Glutamatergic neuron (in vitro differentiated cells): ENCODE measurements at places on chromosomes 6 and 20. TPM values are rescaled to one million over a fixed set of nuclear protein-coding genes. Genes with fewer than 3 reads are reported as not detected.
A peak's percentile ranks its signal among the peaks of the same experiment; 100 is the strongest.

Gene CST5
- total RNA-seq: not detected

Gene SIRPB2
- not detected for total RNA-seq

Gene LAMA2
- total RNA-seq: 2.4 TPM

Gene MMS22L
- total RNA-seq: 9.1 TPM

Gene AIF1
- total RNA-seq: not detected

Gene LY6G5B
- total RNA-seq: 43.1 TPM

Gene GSTA2
- not detected for total RNA-seq

- DNase-seq: peak; percentile 72
Observed at GRCh38 chr6:76633259-76633658, 560.8 kb upstream of the IMPG1 start.

DNA sequence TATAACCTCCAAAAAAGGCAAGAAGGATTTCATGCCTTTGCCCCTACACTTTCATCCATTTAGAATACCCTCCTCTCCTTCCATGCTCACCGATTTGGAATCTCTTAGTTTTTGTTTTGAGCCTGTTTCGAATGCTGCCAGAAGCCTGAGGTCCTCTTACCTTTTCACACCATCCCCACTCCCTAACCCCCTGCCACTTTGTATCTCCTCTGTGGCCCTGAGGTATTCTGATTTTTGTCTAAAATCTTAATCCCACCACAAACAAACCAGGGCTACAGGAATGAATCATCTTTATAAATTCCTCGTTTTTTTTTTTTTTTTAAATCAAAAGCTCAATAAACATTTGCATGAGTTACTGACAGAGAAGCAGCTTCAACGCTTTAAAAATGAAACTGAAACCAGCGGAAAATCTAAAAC, 1.6 kb upstream of the RPS12 start:
- DNase-seq: no peak

DNA sequence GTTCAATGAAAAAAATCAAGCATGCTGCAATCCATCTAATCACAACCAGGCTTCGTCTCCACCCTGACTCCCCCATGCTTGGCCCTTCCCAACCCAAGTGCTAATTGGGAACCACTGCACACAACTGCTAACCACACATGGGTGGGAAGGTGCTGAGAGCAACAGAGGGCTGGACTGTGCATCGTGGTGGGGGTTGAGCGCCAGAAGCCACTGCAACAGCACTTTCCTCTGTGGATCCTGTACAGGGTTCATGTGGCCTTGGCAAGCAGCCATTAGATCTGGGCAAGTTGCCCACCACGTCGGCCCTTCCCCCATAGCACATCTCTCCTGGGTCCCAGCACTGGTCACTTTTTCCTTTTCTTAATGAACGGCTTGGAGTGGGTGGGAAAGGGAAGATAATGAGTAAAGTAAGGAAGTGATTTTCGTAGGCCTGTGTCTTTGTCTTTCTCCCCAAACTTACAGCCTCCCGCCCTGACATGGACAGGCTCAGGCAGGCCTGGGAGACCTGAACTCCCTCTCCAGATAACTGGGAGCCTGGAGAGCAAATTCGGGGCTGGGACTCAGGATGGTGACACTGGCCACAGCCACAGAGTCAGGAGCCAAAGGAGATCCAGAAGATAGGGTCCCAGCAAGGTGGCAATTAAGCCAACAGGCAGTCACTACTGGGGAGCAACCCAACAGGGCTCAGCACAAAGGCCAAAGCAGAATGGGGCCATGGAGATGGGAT, 34.4 kb upstream of the MRPS10 start:
- DNase-seq: no peak

- no peak for DNase-seq
Observed at GRCh38 chr6:47079638-47080037, 37.5 kb upstream of the ADGRF1 start.

- DNase-seq: peak; percentile 25
Observed at GRCh38 chr6:165448210-165448609, 138.8 kb upstream of the C6orf118 start.

DNA sequence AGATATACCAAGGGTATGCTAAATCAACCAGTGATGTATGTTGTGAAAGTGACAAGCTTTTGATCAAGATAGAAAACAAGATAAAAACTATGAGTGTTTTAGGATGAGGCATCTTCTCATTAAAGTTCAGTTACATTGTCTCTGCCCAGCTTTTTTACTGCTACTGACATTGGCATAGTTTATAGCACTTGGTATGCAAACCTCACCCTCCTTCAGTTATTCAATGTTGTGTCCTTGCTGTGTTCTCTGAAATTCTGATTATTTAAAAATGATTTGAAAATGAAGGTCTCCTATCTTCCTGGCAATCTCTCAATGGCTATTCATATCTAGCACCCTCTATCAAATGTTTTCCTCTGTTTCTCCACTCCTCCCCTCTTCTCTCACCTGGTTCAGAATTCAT, 6.7 kb upstream of the MYLIP start:
- no peak for DNase-seq

- DNase-seq: no peak
Observed at GRCh38 chr20:6333110-6333509, 210.3 kb upstream of the FERMT1 start.

- DNase-seq: no peak
Observed at GRCh38 chr6:56593801-56594318, 48.8 kb downstream of the DST start.

DNA sequence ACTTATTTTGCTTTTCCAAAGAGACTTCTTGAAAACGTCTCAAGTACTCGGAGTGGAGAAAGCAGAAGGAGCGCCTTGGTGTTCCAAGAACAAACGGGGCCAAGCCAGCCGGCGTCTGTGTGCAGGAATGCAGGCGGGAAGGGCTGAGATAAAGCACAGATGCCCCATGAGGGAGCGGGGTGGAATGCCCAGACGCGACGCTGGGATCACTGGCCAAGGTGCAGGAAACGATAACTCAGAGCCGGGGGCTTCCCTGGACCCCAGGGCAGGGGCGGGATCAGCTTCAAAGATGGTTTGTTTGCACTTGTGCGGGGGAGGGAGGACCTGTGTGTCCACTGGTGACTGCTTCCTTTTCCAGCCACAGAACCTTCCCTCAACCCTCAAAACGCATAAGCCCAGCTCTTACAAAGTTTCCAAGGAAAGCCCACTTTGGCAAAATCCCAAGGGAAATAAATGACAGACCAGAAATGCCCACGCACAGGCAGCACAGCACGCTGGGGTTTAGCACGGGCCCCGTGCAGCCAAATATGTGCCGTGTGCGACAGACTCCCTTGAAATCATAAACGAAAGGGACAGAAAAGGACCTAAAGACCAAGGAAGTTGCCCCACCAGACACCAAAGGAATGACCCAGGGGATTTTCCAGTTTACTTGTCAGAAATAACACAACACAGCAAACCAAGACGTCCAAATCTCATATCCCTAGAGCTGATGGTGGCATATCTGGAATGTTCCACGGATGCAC, 113.9 kb downstream of the NFATC2 start:
- DNase-seq: no peak

DNA sequence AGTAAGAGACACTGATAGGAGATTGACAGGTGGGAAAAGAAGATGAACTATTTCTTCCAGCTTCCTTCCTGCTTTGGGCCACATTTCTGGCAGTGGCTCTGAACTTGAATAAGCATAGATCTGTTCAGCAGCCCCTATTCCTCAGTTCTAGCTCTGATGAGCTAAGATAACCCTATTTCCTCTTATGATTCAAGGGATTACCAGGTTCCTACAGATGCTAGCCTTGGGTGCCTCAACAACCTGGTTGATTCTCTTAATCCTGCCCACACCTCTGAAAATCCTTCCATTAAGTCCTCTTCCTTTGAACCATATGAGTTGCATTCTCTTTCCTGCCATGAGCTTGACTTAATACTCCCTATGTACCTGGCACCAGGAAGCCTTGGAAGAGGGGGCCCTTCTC, 49.8 kb upstream of the MOCS1 start:
- no peak for DNase-seq

GRCh38 chr20:39939241-39939865, 749.7 kb downstream of the MAFB start:
- no peak for DNase-seq

DNA sequence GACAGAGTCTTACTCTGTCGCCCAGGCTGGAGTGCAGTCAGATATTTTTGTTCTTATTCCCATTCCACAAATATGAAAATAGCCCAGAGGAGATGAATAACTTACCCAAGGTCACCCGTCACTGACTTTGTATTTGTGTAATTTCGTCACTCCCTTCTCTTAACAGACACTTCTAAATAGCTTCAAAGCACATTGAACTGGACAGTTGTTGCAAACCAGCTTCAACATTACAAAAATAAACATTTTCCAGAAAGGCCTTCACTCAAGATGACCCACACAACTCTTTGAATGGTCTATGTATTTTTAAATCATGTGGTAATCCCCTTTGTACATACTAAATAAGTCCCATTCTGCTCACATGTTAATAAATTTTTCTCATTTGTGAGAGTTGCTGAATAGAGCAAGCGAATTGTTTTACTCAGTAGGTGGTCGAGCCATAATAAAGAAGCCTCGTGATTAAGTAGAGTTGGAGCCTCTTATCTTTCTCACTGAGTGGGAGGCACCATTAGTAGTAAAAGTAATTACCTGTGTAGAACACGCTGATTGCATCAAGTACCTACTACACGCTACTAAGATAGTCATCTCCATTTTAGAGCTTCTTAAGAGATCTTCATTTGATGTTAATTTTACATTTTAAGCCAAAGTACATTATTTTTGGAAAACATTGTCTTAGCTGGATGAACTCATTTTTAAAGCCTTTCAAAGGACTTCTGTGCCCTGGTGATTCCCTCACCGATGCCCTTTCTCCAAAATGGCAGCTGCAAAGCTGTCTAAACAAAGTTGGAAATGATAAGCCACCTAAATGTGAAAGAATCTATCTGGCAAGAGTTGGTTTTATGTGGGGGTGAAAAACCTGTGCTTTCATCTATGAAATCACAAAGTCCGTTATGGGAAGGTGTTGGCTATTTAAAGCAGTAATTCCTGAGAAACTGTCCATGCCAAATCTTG, 110.0 kb downstream of the TSHZ2 start:
- no peak for DNase-seq

- DNase-seq: no peak
Observed at GRCh38 chr6:150394053-150394898, 25.5 kb downstream of the IYD start.

DNA sequence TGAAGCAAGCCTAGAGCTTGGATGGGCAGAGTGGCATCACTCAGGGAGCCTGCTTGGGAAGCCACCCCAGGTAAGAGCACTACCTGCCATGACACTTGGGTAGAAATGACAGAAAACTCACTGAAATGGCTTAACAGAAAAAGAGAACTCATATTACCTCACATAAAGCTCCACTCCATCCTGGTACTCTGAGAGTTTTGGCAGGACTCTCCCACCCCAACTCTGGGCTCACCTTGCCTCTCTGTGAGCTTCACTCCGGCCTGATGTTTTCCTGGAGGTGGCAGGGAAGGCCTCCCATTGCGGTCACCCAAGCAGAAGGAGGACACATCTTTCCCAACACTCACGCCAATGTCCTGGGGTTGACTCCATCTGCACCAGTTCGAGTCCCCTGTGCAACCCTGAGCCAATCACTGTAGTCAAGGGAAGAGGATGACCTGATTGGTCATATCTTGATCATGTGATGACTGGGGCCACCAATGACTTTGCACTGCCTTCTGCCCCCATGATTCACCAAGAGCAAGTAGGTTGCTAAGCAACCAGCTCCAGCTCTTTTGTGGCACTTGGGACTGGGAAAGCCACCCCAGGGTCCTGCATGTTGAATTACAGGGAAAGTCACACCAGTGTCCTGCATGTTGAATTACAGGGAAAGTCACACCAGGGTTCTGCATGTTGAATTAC, 446.1 kb upstream of the SULF2 start:
- DNase-seq: no peak
